Stimulated activated CD4-positive, alpha-beta T cell treated with anti-CD3 and anti-CD28 coated beads, Interleukin-15, amount 100 ng/mL, for 1 hour (primary cell): ENCODE measurements at places on chromosomes 11 and 22.

DNA sequence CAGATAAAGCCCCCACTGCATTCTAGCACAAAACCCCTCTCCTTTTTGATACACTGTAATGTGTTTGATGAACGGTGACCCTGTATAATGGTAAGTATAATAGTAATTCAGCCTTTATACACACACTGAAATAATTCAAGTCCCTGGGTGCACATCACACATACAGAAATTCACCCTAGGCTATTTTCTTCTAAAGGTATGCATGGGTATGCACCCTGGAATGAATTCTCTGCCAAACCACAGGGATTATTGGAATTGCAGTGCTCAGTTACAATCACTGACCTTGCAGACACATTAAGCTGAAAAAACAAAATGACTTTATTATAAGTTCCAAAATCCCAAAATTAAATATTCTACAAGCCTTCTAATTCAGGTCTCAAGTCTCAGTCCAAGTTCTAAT is 245.9 kb upstream of the FAT3 start:
- no peak for DNase-seq

DNA sequence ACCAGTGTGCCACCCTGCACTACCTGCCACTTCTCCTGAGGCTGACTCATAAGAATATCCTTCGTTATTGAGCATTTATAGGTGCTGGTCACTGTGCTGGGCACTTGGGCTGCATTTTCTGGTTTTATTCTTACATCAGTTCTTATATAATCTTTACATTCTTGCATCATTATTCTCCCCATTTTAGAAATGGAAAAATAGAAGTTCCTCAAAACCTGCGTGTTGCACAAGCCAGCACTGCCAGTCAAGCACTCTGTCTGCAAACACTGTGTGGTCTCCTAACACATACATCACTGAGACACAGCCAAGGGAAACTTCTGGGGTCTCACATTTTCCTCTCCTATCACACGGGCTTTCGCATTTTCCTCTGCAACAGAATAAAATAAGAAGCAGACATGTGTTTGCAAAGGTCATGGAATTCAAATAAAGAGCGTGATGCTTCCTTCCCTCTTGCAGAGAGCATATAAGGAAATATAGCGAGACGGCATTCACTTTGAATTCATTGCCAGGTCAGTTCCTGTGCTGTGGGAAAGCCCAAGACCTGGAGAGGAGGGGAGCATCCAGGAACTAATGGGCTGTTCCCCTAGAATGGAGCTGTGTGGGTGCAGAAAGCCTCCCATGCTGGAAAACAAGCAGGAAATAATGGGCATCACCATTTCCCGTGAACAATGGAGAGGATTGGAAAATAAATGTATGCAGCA is 73.9 kb upstream of the SEZ6L start:
- DNase-seq = no peak

- no peak for DNase-seq
These were observed 123.0 kb downstream of the TRIM44 start for GRCh38 chr11:35785287-35786167.

DNA sequence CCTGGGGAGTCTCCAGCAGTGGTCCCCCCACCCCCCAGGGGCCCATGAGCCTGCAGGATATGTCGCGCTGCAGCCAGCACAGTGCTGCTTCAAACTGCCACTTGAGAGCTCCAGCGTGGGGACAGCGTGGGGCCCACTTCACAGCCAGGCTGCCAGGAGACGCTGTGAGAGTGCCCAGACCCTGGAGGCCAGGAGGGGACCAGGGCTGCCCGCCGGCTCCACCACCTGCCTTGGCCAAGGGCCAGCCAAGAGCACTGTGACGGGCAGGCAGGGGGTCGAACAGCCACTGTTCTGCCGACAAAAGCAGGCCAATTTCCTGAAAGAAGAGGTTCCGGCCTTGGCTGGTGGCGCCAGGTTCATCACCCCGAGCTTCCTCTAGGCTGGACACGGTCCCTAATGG is 60.2 kb downstream of the FLRT1 start:
- DNase-seq = no peak

DNA sequence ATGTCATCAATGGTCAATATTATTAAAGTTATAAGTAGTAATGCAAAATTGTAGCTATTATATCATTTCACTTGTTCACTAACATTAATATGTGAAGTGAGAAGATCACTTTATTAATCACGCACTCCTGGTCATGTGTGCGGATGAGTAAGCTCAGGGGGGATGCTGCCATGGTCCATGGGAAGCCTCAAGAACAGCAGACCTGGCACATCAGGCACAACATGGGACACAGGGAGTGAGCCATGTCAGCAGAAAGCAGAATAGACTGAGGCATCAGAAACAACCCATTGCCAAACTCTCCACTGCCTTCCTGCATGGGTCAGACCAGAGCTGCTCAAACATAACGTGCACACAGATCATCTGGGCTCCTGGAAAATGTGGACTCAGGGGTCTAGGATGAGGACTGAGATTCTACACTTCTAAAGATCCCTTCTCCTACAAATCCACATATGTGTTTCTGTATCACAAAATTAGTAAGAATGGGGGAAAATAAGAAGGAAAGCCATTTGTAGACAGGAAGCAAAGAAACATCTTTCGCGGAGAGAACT is 63.8 kb upstream of the VPREB1 start:
- DNase-seq = no peak

DNA sequence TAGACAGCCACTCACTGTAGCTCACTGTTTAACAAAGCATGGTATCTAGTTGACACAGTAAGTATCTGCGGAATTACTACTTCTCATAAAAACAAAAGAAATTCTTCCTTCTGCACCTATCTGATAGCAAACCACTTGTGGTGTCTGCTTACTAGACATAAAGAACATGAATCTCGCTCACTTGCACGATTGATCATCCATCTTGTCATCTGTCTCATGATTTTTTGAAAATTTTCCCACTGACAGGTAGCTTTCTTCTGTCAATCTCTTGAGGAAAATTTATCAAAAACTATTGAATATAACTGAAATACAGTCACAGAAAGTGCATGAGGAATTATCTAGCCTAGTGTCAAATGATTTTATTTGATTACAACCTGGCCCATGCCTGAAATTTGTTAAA is 291.6 kb upstream of the ANO3 start:
- DNase-seq = no peak

- no peak for DNase-seq
These were observed 87.3 kb downstream of the NAT10 start for GRCh38 chr11:34192481-34193401.

DNA sequence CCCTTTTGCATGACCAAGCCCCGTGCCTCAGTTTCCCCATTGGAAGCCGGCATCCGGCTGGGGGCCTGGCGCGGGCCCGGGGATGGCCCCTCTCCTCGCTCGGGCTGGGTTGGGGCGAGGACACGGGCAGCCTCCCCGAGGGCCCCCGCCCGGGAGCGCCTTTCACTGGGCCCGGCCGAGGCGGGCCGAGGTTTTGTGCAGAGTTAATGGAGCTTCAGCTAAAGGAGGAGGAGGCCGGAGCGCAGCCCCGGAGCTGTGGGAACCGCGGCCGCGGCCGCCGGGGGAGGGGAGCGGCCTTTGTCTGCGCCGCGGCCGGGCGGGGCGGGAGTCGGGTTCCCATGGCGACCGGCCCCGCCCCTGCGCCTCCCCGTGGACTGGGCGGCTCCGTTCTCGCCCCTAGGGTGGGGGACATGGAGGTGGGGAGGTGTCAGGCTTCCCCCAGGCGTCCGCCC is 1.4 kb upstream of the MAPK11 start:
- DNase-seq = peak; percentile 52
